Germinal center (tissue), 1 donor: ENCODE measurements at places on chromosomes 5 and 9.
A peak's percentile ranks its signal among the peaks of the same experiment; 100 is the strongest.

GRCh38 chr9:35574578-35575122 lies 30.4 kb upstream of the TESK1 start:
- DNase-seq, result no peak

- no peak for DNase-seq
Observed at GRCh38 chr5:116374434-116374852, 200.2 kb downstream of the SEMA6A start.

DNA sequence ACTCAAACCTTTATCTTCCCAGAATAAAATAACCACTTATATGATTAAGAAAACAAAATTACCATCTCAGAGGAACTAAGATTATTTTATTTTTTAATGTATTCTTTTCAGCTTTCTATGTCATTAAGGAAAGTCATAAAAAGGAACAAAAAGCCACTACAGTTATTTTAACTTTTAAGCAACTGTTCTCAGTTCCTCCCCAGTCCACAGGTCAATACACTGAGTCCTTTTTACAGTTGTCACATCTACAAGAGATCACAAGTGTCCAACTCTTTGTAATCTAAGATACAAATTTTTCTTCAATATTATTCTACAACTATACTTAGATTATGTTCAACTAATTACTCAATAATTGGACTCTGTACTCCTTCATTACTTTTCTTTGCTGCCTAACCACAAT lies 782.8 kb upstream of the ACO1 start:
- no peak for DNase-seq

DNA sequence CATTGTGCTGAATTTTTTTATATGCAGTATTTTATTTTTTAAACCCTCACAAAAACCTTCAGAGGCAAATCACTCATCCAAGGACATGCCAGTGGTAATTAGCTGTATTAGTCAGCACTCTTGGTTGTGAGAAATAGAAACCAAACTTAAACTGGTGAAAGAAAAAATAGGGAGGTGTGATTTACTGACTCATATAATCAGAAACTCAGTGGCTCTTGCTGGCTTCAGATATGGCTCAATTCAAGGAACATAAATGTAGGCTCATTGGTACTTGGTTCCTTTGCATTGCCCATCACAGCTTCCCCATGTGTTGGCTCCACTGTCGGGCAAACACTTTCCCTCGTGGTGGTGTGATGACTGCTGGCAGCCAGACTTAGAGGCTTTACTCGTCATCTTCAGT lies 497.2 kb downstream of the MAT2B start:
- DNase-seq, result no peak

DNA sequence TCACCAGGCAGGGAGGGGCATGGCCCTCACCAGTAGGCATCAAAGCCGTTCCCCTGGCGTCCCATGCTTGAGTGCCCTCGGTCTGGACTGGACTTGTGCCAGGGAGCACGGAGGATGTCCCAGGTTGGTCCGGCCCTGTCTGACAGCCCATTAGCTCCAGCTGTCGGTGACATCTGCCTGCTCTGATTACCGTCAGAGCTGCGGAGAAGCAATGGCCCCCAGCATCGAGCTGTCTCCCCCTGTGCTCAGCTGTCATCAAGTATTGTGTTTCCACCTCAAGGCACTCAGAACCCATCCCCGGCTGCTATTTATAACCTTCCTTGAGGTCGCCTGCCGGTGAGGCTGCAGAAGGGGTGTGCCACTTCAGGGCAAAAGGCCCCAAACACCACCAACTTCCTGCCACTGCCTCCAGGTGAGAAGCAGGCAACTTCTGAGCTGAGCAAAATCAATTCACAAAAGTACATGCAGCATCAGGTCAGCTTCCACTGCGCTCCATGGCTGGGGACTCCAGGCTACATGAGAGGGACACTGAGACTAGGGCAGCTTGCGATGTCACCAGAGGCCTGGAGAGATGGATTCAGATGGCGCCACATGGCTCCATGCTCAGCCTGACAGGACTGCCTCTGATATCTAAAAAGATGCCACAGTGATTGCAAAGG lies 142.7 kb downstream of the C5orf15 start:
- DNase-seq, result peak; percentile 32
